ENCODE measurements at places on chromosomes 16 and 17. TPM values are rescaled to one million over a fixed set of nuclear protein-coding genes. Genes with fewer than 3 reads are reported as not detected.

Gene GSDMA
- total RNA-seq: 0.47 TPM

Gene HMOX2
- 56.4 TPM for total RNA-seq

Gene CBFA2T3
- total RNA-seq: 8.0 TPM

Gene MT4
- not detected for total RNA-seq

- no peak for DNase-seq
Measured at GRCh38 chr17:42413464-42414040, 9.5 kb downstream of the CAVIN1 start.

DNA sequence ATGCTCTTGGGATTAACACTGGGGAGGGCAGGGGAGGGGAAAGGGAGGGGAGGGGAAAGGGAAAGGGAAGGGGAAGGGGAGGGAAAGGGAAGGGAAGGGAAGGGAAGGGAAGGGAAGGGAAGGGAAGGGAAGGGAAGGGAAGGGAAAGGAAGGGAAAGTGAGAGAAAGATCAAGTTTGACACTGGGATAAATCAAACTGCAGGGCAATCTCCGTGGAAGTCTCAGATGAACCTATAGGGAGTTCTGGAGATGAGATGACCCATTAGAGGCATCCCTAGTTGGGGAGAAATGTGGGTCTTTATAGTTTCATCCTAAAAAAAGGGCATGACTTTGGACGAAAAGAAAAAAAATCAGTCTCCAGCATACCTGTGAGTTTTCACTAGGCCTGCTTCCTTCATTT lies 2.2 kb downstream of the KRTAP4-12 start:
- no peak for DNase-seq

- no peak for DNase-seq
Measured at GRCh38 chr17:81426393-81427172, 31.3 kb downstream of the BAHCC1 start.

DNA sequence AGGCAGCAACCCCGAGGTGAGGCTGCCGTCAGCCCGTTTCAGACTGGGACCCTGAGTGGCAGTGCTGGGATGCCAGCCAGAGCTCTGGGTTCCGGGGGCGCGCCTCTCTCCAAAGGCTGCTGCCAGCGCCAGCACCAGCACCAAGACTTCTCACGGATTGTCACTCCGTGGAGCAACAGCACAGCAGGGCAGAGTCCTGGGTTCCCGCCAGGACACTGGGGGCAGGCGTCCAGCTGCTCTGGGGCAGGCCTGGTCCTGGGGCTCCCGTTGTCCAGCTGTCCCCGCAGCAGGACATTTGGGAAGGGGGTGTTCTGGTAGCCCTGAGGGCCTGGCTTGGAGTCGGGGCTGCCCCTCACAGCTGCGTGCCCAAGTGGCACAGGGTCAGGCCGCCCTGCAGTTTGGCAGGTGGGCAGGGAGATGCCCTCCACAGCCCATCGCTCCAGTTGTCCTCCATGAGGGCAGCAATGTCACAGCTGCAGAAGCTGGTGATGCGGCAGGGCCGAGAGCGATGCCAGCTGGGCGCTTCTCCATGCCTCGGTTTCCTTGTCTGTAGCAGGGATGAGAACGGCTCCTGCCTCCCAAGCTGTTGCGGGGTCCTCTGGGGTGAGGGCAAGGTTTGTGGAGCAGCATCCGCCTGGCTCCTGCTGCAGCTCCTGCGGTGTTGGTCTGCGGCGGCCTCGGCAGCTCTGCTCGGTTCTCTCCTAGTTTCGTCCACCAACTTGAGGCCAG lies 137.3 kb upstream of the CIBAR2 start:
- no peak for DNase-seq

Data from kidney (tissue), 22 donors.